ENCODE measurements at places on chromosomes 5 and 9.
A peak's percentile ranks its signal among the peaks of the same experiment; 100 is the strongest.

DNA sequence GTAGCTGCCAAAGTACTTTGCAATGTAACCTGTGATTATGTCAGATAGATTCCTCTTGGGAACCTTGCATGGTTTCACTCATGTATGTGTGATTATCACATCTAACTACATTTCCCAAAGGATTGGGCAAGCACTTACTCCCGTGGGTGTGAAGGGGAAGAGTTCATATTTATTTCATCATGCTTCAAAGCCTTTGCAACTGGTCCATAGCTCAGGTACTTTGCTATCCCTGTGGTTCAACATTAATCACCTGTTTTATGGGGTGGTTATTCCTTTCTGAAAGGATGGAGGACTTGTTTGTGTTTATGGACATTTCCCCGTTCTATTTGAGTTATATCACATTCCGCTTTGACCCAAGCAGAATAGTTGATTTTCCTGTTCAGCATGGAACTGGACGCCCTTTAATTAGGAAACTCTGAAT lies 13.6 kb upstream of the ERMP1 start:
- DNase-seq: no peak

DNA sequence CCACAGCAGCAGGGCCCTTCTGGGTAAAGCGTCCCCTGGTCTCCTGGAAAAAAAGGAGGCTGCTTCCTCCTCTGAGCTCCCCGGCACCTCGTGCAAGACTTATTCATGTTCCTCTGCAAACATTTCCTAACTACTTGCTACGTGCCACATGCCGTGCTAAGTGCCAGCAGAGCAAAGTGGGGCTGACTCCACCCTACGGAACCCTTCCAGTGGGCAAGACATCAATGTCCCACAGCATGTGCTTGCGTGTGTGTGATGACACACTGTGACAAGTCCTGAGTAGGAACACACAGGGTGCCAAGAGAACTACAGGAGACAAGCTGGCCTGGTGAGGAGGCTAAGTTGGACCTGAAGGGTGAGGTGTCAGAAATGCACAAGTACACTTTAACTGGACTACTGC lies 57.4 kb downstream of the SEMA4D start:
- DNase-seq: no peak

DNA sequence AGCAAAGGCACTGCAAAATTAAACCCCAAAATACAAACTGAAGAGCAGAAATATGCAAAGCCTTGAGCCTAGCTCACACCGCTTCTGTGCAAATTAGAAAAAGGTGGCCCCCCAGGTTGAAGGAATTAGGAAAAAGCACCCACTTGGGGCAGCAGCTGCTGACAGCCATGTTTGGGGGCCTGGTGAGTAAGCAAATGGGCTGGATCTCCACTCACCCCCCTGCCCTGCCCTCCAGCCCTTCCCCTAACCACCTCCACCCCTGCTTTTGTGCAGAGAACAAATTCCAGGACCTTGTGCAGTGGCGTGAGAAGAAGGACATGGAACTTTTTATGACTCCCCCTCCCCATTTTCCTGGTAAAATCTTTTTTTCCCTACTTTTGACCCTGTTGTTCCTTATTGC lies 92.0 kb upstream of the DNAH5 start:
- DNase-seq: no peak

- DNase-seq: no peak
These were observed 538.5 kb upstream of the TUSC1 start for GRCh38 chr9:26216702-26217101.

DNA sequence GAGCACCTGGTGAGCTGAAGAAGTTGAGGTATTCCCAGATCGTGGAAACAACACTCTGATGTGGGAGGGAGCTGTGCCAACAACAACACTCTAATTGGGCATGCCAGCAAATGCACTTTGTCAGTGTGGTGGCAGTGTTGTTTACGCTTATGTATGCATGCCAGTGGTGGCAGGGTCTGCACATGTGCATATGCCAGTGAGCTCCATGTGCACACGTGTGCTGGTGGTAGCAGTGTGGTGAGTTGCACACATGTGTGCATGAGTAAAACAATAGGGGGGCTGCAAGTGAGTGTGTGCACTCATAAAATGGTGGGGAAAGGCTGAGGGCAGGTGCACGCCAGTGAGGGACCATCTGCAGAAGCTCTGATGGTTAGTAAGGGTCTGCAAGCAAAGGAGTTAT lies 134.2 kb downstream of the DMRTA1 start:
- DNase-seq: no peak

DNA sequence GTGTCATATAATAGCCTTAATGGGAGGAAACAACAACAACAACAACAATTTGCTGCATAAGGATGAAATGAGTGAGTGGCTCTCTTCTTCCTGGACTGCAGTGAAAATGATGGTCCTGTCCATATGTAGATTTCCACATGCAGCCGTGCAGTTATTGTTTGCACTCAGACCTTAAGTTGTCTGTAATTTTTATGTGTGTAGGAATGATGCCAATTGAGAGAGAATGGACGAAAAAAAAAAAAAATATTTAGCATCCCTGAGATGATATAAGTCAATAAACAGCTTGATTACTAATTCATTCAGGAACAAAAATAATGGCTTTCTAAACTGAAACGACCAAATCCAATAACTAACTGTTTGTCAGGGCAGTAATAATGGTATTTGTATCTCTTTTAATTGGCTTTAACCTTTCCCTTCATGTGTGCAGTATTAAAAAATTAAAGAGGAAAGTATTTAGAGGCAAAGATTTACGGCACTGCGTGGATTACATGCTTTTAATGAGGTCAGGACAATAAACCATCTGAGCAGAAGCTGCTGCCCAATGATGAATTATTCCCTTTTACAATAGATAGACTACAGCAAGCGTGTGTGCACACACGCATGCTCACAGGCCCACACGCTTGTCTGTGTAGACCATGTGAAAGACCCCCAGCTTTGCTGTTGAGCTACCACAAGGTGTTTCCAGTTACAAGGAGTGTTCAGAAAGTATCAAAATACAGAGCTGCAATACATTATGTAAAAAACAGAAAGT lies 459.5 kb upstream of the WWC1 start:
- no peak for DNase-seq

DNA sequence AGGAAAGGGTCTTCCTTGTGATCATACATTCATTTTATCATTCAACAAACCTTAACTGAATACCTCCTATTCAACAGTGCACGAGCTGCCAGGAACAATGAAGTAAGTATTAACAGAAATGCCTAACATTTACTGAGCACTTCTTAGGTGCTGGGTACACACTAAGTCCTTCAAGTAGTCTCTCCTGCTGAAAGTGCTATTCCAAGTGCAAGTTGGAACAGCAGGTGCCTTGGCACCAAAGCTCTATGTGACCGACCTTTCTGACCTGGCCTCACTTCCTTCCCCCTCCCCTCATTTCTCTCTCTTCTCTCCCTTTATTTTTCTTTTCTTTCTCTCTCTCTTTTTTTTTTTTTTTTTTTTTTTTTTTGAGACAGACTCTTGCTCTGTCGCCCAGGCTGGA lies 94.5 kb downstream of the GRIA1 start:
- no peak for DNase-seq

DNA sequence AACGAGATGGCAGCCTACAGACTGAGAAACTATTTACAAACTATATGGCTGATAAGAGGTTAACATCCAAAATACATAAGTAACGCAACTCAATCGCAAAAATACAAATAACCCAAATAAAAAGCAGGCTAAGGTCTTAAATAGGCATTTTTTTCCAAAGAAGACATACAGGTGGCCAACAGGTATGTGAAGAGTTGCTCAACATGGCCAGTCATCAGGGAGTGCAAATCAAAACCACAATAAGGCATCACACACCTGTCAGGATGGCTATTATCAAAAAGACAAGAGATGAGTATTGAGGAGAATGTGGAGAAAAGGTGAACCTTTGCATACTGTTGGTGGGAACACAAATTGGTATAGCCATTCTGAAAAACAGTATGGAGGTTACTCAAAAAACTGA lies 73.5 kb downstream of the CAMSAP1 start:
- no peak for DNase-seq

GRCh38 chr5:114561415-114561814 lies 199.5 kb downstream of the KCNN2 start:
- no peak for DNase-seq

DNA sequence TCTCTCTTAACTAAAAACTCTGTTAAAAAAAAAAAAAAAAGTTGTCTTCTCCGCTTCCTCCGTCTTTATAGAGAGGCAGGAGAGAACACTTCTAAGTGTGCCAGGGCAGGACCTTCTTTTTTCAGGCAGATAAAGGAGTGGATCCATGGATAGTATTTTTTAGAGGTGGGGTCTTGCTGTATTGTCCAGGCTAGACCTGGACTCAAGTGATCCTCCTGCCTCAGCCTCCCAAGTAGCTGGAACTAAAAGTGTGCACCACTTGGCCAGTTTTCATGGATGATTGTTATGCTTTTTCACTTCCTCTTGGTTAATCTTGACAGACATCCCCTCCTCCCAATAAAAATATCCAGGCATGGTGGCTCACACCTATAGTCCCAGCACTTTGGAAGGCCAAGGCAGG lies 20.0 kb upstream of the GNE start:
- no peak for DNase-seq

DNA sequence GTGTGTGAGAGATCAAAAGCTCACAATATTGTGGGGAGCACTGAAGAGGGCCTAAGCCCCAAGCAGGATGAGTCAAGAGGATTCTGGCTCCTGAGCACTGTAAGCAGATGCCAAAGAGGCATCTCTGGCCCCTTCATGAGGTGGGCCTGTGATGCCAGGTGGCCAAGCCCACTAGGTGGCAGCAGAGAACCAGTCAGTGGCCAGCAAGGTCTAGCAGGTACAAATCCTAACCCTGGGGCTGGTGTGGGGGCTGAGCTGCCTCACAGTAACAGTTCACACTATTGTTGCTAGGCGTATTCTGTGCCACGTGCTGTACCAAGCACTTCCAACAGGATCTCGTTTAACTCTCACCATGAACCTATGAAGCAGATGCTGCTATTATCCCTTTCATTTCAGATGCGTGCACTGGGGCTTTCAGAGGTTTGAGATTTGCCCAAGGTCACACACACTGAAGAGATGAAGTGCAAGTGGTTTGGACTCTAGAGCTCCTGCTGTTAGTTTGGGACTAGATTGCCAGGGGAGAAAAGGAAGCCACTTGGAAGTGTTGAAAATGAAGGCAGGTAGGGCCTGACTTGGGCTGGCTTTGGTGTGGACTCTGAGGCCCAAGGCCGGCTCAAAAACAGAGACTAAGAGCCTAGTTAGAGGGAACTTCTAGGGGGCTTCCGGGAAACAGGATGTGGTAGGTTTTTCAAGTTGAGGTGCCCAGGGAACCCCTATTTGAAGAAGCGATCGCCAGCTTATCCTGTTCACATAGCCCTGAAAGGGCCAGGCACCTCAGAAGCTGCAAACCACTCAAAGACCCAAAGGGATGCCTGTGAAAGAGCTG lies 4.4 kb upstream of the MLANA start:
- peak; percentile 74 for DNase-seq

- DNase-seq: no peak
These were observed 98.3 kb downstream of the BASP1 start for GRCh38 chr5:17315710-17316221.

GRCh38 chr5:60260658-60261057 lies 367.1 kb upstream of the PDE4D start:
- DNase-seq: no peak

DNA sequence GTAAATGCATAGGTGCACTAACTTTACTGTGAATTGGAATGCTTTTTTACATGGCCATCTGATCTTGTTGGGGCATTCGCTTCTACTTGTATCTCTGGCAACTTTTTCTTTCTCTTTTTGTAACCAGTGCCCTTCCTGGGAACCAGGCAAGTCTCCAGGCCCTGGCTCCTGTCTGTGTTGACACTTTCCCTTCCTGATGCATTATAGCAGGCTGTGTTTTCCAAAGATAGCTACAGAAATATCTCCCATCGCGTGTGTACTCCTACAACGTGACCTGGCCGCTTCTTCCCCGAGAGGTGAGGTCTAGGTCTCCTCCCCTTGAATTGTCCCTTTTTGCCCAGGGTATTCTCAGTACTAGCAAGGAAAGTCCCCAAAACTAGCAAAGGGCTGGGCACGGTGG lies 81.1 kb upstream of the SPIN1 start:
- no peak for DNase-seq

DNA sequence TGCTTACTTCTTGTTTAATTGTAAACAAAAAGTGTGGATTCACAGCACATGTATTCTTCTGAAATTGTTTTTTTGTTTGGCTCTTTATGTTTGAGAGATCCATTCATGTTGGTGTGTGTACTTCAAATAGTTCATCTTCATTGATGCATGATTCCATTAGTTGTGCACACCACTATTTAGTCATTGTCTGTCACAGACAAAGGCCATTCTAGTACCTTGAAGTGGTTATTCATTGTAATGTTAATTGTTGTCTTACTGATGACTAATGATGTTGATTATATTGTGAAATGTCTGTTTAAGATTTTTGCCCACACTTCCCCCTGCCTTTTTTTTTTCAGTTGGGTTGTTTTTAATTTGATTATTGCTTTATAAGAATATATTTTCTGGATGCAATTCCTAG lies 391.3 kb downstream of the DIRAS2 start:
- no peak for DNase-seq

- no peak for DNase-seq
These were observed 4.7 kb upstream of the MYMK start for GRCh38 chr9:133529457-133529856.

- DNase-seq: no peak
These were observed 17.9 kb upstream of the DAPK1 start for GRCh38 chr9:87479801-87480201.

GRCh38 chr9:129166623-129167557 lies 11.2 kb downstream of the IER5L start:
- DNase-seq: peak; percentile 13

DNA sequence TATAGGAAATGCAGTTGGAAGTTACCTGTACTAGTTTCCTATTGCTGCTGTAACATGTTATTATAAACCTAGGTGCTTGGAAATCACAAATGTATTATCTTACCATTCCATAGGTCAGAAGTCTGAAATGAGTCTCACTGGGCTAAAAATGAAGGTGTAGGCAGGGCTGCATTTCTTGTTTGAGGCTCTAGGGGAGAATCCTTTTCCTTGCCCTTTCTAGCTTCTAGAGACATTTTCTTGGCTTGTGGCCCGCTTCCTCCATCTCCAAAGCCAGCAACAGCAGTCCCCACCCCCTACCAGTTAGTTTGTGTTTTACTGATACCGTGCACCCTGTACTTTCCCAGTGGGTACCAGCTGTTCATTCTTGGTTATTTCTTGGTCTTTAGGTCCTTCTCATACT lies 153.3 kb downstream of the SLF1 start:
- no peak for DNase-seq

- no peak for DNase-seq
These were observed 47.5 kb downstream of the RASGRF2 start for GRCh38 chr5:81007637-81008027.

DNA sequence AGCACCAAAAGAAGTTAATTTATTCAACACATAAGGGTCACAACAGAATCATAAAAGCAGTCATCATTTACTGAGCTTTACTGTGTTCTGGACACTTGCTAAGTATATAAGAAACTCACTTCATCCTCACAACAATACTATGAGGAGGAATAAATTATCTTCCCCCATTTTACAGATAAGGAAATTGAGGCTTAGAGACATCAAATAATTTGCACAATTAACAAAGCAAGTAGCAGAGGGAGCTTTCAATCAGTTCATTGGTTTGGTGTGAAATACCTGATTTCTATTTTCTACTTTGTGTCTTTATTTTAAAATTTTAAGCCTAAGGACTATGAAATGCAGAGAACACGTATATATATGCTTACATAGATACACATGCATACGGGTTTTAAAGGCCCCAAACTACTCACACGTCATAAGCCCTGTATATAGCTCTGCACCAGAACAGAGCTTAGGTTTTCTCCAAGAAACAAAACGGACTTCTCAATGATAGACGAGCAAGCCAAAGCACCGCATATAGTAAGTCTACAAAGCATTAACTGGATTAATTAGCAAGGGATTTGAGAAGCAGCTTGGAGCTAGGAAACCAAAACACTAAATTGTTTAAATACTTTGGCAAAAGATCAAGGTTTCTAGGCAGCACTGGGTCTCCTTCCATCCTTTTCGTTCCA lies 95.6 kb downstream of the DENND1A start:
- no peak for DNase-seq
